Inflammatory macrophage (primary cell): ENCODE measurements at places on chromosomes 13 and 19.

- DNase-seq: no peak
These were observed 28.0 kb downstream of the NAXD start for GRCh38 chr13:110643324-110643723.

DNA sequence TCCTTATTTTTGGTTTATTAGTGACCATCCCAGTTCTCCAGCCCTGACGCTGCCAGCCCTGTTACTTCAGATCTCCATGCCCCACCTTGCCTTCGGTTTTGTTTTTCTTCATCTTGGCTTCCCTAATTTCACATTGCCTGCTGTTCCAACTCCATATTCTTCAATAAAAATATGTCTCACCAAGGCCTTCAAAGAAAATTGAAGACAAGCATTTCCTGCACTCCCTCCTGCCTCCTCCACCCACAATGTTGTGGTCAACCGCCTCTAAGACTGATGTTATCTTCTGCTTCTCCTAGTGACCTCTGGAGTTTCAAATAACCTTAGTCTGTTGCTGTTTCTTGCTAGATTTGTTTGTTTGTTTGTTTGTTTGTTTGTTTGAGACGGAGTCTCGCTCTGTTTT, 14.6 kb downstream of the PLD3 start:
- peak; percentile 77 for DNase-seq

DNA sequence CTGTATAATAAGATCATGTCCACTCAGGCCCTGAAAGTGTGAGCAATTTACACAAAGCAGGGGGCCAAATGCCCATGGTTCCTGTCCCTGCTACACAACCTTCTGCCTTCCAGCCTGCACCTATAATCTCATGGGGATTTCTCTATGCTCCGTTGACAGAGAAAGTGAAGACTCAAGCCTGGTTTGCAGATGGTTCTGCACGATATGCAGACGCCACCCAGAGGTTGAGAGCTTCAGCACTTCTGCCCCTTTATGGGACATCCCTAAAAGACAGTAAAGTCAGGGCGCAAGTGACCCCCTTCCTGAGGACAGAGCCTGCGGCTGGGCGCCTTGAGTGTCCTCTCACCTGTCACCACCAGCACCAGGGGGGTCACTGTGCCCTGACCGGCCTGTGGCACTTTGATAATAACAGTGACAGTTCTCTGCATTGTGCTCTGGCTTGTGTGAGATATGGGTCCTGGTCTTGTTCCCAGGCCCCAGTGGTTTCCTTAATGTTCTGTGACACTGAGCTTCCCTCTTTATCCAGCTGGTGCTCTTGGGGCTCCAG, 15.1 kb downstream of the LILRA5 start:
- DNase-seq: peak; percentile 55

DNA sequence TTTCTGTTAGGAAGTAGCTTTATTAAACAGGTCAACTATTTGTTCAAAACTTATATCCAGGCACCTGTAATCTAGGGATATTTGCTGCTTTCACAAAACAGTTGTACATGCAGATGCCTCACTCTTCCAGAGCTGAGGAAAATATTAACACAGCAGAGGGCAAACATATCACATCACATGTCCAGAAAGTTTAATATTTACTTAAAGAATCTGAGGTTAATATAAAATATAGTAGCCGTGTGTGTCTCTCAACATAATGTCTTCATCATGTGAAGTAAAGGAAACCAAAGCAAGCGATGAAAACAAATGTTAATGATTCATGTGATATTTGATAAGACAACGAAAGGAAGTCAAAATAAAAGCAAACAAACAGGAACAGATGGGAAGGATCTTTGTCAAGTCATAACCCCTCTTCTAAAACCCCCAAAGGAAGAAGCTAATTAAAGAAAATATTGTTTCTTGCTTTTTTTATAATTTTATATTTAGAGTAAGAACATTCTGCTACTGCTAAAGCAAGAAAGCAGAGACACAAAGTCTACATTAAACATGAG, 418.8 kb downstream of the DACH1 start:
- no peak for DNase-seq

GRCh38 chr13:103331924-103332323, 265.7 kb upstream of the SLC10A2 start:
- no peak for DNase-seq
